KG1 (cell line): ENCODE measurements at places on chromosomes 6 and 20.

- no peak for DNase-seq
These were observed 49.5 kb upstream of the FBXO30 start for GRCh38 chr6:145863988-145864616.

DNA sequence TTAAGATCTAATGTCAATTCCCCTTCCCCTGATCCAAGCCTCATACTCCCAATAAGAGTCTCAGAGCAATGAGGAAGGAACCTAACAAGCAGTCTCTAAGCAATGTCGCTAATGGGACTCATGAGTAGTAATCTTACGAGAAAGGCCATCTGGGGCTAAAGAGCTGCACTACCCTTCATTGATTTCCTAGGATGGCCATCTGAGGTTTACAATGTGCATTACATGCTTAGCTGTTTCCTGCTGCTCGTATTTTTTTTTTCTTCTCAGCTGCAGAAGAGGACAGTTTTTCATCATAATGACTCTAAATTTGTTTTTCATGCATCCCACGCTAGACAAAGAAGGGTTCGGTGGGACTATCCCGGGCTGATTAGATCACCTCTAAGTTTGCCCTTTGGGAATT, 119.3 kb downstream of the LPA start:
- no peak for DNase-seq

- no peak for DNase-seq
These were observed 741 bp downstream of the PTPN1 start for GRCh38 chr20:50510706-50511542.

GRCh38 chr6:70834520-70834919, 122.3 kb downstream of the B3GAT2 start:
- DNase-seq, result no peak

DNA sequence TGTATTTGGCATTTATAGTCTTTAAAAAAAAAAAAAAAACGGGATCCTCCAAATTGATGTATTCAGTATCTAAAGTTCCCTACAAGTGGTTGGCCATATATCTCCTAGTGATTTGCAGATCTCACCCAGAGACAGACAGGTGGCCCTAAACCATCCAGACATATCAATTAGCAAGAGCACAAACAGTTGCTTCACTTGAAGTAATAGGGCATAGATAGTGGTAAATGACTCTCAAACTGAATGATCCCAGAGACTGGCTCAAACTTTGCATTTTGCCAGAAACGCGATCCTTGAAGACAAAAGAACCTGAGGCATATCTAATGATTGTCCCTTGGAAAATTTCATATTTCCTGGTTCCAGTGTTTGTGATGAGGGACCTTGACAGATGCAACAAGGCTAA, 54.6 kb downstream of the HMGCLL1 start:
- DNase-seq, result no peak

- no peak for DNase-seq
These were observed 387.8 kb upstream of the GJE1 start for GRCh38 chr6:141744971-141745370.

GRCh38 chr20:4714818-4715217, 6.9 kb upstream of the PRND start:
- DNase-seq, result no peak

GRCh38 chr20:45128099-45128498, 3.8 kb upstream of the WFDC12 start:
- no peak for DNase-seq

DNA sequence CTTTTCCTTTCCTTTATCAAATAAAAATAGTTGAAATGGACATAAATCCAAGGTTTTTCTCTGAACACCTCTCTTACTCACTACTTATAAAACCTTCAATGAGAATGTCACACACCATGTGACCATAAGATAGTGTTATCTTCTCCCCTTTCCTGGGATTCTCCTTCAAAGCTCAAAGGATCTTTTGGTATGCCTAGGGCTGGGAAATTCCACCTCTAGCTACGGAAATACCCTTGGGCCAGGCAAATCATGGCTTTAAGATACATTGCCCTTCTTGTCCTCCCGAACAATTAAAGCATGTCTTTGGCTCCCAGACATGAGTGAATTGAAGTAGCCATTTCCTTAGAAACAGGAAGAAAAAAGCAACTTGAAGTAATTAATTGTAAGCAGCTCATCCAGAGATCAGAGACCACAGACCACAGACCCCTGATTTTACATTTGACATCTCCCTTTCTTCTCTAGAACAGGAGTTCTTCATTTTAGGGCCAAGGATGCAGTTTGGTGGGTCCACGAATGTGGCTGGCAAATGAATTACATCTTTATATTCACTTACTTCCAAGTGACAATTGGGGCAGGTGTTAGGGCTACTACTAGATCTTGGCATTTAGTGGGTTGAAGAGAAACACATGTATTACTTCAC, 4.1 kb downstream of the PLCB4 start:
- no peak for DNase-seq

- no peak for DNase-seq
These were observed 1143.9 kb upstream of the GJE1 start for GRCh38 chr6:140988780-140989179.

DNA sequence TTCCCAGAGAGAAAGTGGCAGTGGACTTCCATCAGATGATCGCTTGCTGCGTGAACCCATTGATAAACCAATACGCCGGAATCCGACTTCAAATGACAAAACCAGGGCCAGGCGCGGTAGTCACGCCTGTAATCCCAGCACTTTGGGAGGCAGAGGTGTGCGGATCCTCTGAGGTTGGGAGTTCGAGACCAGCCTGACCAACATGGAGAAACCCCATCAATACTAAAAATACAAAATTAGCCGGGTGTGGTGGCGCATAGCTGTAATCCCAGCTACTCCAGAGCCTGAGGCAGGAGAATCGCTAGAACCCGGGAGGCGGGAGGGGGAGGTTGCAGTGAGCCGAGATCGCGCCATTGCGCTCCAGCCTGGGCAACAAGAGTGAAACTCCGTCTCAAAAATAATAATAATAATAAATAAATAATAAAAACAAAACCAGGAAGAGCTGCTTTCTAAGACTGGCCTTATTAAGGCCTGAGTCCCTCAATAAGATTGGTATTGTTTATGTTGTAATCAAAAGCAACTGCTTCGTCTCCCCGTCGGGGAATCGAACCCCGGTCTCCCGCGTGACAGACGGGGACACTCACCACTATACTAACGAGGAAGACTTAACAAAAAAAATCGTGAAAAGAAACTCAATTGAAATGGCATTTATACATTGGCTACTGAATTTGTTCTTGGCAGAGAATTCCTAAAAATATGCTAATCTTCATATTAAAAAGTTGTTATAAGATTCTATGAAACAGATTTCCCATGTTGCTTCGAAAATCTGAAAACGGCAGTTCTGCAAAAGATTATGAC, 110.2 kb upstream of the ZNF184 start:
- peak; percentile 57 for DNase-seq
